Bronchus fibroblast of lung (primary cell): ENCODE measurements at places on chromosomes 12 and 14. TPM values are rescaled to one million over a fixed set of nuclear protein-coding genes. Genes with fewer than 3 reads are reported as not detected.

HAL gene
- under 0.01 TPM in 2 replicates for total RNA-seq

DRAM1 gene
- total RNA-seq = 11.9 and 14.1 TPM in 2 replicates

LUM gene
- 100 and 103 TPM in 2 replicates for total RNA-seq

PTGER2 gene
- 120 and 124 TPM in 2 replicates for total RNA-seq

MYO1H gene
- not detected in 2 replicates for total RNA-seq

DCN gene
- total RNA-seq = 473 and 502 TPM in 2 replicates

IFI27L1 gene
- total RNA-seq = 31.7 and 32.4 TPM in 2 replicates

SPIC gene
- not detected in 2 replicates for total RNA-seq

LMNTD1 gene
- 0.30 TPM in 1 of 2 replicates, not detected in the other for total RNA-seq

TMEM63C gene
- total RNA-seq = not detected in 2 replicates

MRPL52 gene
- 146 and 245 TPM in 2 replicates for total RNA-seq

PRDM4 gene
- 17.8 and 18.4 TPM in 2 replicates for total RNA-seq

STYK1 gene
- under 0.01 TPM in 1 of 2 replicates, not detected in the other for total RNA-seq

ALX1 gene
- 0.34 and 0.45 TPM in 2 replicates for total RNA-seq

COX8C gene
- not detected in 2 replicates for total RNA-seq

ZDHHC22 gene
- not detected in 2 replicates for total RNA-seq

IL22 gene
- total RNA-seq = not detected in 2 replicates
